ENCODE measurements at places on chromosomes 11 and 22.

GRCh38 chr11:94933223-94934130 lies 39.9 kb downstream of the CWC15 start:
- DNase-seq, result peak; percentile 99

GRCh38 chr11:125372088-125372487 lies 124.0 kb downstream of the FEZ1 start:
- DNase-seq, result no peak

DNA sequence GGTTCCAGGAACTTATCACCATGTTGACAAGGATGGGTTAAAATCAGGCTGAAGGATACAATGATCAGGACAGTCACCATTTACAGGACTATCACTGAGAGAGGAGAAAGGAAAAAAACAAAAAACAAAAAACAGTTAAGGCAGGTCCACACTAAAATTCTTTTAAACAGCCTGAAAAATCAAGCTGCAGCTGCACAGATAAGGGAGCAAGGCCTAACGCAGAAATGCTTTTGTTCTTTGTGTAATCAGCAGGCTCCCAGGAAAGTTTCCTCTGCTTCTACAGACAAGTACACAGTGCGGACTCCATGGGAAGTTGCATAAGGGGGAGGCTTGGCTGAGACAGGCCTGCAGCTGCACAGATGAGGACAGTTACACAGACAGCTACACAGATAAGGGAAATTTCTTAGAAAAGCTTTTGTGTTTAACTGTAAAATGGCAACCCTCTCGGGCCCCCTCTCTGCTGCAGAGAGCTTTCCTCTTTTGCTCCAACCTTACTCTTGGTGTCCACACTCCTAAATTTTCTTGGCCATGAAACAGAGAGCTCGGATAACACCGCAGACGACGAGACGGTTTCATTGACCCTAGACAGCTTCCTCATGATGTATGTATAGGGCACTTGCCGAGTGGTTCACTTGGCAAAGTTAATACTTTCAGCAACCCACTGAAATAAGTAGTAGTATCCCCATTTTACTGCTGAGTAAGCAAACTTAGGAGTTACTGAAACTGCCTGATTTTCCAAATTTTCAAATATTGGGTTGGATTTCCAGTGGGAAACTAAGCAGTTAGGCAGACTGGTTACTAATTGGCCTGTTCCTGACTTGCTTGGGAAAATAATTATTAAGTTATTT lies 45.5 kb downstream of the PIWIL3 start:
- peak; percentile 70 for DNase-seq

- no peak for DNase-seq
Measured at GRCh38 chr11:71241721-71242259, 10.6 kb downstream of the SHANK2 start.

- no peak for DNase-seq
Measured at GRCh38 chr11:31529701-31530100, 20.1 kb downstream of the ELP4 start.

GRCh38 chr22:38760477-38761201 lies 4.8 kb upstream of the SUN2 start:
- DNase-seq, result peak; percentile 47

- DNase-seq, result no peak
Measured at GRCh38 chr11:117186431-117186761, 7.9 kb downstream of the SIDT2 start.

- DNase-seq, result no peak
Measured at GRCh38 chr22:19178065-19178656, 375 bp downstream of the SLC25A1 start.

GRCh38 chr11:78708388-78708787 lies 133.7 kb upstream of the NARS2 start:
- DNase-seq, result no peak

- no peak for DNase-seq
Measured at GRCh38 chr22:31150615-31151014, 9.4 kb upstream of the RNF185 start.

DNA sequence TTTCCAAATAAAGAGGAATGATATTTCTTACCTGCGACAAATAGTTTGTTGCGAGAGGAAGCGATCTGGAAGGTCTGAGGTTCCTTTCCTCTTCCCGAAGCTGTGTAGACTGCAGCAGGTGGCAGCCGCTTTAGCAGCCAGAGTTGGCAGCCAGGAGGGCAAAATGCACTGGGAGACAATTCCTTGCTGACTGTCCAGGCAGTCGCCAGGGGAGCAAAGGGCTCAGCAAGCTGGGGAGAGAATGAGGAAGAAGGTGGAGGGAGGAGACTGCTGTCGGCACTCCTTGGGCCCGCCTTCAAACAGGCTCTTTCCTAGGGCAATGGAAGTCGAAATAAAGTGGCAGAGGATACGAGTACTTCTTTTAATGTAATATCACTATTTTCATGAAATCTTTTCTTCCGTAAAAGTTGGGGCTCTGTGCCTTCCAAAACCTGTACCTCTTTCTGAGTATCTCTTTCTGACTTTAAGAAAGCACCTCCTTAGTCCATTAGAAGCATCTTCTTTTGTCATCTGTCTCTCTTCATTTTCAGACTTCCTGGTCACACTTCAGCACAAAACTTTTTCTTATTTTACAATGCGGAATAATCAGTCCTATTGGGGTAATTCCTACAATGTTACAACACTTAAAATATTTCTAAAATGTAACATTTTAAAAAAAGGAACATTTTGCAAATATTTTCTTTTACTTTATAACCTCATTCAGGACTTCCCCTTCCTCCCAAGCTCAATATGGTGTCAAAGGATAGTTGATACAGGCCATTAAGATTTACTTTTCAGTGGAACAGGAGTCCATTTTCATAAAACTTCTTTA lies at the start of gene IL18:
IL18 (minus strand) TSS at position 220 of the 811 bp plus-strand sequence. CDS start 9,041 bp downstream, outside the sequence.
- no peak for DNase-seq

GRCh38 chr11:69538854-69539253 lies 57.4 kb downstream of the LINC01488 start:
- no peak for DNase-seq

- DNase-seq, result no peak
Measured at GRCh38 chr22:20857247-20857643, 1.4 kb downstream of the PI4KA start.

DNA sequence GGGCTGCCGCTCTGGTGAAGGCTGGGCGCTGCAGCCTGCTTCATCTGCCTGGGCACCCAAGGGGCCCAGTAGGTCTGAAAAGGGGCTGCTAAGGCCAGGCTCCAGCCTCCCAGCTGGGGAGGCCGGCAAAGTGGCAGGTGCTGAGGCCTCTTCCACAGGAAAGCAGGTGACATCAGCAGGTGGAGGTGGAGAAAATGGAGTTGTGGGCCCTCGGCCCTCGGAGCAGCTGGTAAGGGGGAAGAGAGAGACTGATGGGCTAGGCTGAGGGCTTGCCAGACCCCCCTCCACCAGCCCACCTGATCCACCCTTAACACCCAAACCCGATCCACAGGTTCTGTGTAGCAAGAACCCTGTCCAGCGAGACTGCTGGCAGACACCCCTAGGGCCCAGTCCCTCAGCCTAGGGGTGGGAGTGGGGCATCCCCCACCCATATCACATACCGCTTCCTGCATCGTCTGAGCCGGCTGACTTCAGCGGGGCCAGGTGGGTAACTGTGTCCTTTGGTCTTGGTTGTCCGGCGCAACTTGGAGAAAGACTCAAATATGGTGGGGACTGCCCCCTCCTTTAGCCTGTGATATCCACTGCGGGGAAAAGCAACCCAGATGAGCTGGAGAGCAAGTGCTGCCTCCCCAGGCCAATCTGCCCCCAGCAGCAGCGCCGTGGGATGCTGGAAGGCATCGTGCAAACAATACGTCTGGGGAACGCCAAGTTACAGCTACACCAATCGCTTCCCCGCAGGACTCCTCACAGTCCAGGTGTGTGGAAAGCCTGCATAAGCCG lies 1.5 kb downstream of the THAP7 start:
- DNase-seq, result no peak

- DNase-seq, result peak; percentile 52
Measured at GRCh38 chr11:35554491-35555437, 29.3 kb upstream of the PAMR1 start.

GRCh38 chr11:72223615-72224563 lies 678 bp upstream of the INPPL1 start:
- no peak for DNase-seq

DNA sequence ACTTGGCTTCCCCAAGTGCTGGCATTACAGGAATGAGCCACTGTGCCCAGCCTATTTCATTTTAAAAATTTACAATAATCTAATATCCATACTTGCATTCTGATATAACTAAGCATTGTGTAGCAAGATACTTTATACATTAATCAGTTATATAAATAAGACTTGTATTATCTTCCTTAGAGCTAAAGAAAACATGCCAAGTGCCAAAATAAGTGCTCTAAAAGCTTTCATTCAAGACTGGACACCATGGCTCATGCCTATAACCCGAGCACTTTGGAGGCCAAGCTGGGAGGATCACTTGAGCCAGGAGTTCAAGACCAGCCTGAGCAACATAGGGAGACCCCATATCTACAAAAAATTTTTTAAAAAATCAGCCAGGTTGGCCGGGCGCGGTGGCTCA lies 78.3 kb upstream of the CHRM4 start:
- DNase-seq, result no peak

- no peak for DNase-seq
Measured at GRCh38 chr11:34633990-34634693, 13.2 kb downstream of the EHF start.

DNA sequence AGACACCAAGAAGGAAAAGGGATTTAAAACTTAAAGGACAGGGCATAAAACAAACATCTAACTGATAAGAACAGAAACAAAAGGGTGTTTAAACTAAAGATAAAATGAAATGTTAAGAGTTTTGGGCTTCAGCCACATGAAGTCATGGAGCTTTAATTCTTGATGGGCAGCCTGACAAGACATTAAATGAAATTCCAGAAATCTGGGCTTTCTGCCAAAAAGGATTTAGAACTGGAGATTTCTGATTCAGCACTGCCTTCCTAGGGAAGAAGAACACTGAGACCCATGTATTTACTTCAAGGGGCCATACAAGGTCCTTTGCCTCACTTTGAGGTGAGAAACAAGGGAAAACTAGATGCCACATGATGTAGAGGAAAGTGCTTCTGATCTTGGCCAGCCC lies 355.9 kb upstream of the RAG2 start:
- no peak for DNase-seq

DNA sequence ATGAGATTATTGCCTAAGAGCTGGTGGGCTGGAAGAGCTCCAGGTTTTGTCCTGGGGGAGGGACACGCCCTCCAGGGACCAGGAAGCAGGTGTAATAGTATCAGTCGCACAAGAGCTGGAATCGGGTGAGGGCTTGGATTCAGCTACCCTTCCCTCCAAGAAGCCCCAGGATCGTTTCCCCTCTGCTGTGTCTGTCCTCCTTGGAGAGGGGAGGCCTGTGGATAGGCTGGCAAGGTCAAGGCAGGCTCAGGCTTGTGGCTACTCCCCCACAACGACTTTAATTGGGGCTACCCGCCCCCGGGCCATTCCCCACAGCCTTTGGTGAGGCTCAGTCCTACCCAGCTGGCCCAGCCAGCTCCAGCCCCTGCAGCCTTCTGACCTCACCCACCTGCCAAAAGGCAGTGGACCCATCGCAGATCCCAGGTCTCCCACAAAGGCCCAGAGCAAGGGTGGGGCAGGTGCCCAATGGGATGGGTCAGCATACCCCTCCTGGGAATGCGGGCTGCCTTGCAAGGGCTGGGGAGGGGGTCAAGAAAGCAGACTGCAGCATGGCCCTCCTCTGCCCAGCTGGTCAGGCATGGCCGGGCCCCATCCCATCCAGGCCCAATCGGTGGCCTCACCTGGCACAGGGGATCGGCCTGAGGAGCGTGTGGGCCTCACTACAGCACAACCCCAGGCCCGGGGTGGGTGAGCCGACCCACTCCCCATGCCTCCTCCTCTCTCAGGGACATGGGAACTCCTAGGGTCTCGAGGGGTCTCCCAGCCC lies 1.0 kb downstream of the CTSD start:
- no peak for DNase-seq

GRCh38 chr22:47124451-47124881 lies 362.0 kb downstream of the TBC1D22A start:
- DNase-seq, result no peak

- no peak for DNase-seq
Measured at GRCh38 chr11:13310443-13310842, 32.9 kb downstream of the BMAL1 start.

GRCh38 chr11:76201056-76201455 lies 5.2 kb downstream of the WNT11 start:
- no peak for DNase-seq

DNA sequence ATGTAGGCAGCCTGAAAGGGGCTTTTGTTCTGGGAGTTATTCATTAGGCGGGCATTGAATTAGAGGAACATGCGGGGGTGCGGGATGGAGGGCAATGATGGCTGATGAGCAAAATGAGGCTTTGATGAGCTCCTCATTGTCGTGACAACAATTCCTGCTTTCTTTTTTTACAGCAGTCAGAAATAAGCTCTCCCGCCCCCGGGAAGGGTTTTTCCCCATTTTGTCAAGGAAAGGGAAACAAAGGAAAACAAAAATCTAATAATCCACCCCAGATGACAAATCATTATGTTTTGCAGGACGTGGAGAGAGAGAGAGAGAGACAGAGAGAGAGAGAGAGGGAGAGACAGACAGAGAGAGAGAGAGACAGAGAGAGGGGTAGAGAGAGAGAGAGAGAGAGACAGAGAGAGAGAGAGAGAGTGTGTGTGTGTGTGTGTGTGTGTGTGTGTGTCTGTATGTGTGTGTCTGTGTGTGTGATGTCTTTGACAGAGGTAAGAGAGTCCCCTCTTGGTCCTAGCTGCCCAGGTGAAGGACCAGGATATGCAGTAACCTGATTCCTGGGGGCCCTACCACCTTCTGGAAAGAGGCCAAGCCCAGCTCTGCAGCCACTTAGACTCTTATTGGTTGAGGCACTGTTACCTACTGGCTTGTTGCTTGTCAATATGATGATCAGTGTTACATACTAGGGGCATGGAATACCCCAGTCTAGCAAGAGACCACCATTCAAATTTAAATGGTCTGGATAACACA lies 46.7 kb upstream of the PARVA start:
- peak; percentile 3 for DNase-seq

- peak; percentile 86 for DNase-seq
Measured at GRCh38 chr11:45982656-45983470, 60.4 kb downstream of the LARGE2 start.

- DNase-seq, result peak; percentile 29
Measured at GRCh38 chr11:133947321-133947756, 9.4 kb downstream of the IGSF9B start.

GRCh38 chr22:36913427-36914389 lies at the start of gene CSF2RB:
Gene CSF2RB, plus strand, starts transcription at chr22:36913628. Its CDS starts 8,580 bp downstream, at chr22:36922208.
- no peak for DNase-seq

- DNase-seq, result no peak
Measured at GRCh38 chr11:133541720-133542095, 9.4 kb upstream of the OPCML start.

DNA sequence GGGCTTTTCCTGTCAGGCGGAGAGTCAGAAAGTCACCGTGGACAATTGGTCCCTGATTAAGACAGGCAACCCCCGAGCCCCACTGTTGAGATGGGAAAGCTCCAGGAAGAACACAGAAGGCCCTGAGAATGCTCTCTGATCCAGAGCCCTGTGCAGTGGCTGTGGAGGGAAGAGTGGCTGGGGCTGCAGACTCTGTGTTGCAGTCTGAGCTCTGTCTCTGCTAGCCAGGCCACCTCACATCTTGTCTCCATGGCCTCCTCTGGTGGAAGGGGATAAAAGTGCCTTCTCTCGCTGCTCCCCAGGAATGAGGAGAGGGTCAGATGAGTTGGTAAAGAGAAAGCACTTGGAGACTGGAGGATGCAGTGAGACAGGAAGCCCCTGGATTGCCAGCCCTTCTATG lies 141.2 kb downstream of the CEP164 start:
- DNase-seq, result no peak

- no peak for DNase-seq
Measured at GRCh38 chr11:75421035-75421602, 11.9 kb downstream of the KLHL35 start.

GRCh38 chr11:47611348-47611794 lies 17.2 kb upstream of the C1QTNF4 start:
- DNase-seq, result no peak
